Stimulated activated CD8-positive, alpha-beta memory T cell treated with anti-CD3 and anti-CD28 coated beads, Interleukin-4, amount 100 ng/mL, for 24 hours (primary cell): ENCODE measurements at places on chromosomes 3 and 15.

- DNase-seq, result no peak
Measured at GRCh38 chr3:129673012-129673411, 66.5 kb upstream of the PLXND1 start.

DNA sequence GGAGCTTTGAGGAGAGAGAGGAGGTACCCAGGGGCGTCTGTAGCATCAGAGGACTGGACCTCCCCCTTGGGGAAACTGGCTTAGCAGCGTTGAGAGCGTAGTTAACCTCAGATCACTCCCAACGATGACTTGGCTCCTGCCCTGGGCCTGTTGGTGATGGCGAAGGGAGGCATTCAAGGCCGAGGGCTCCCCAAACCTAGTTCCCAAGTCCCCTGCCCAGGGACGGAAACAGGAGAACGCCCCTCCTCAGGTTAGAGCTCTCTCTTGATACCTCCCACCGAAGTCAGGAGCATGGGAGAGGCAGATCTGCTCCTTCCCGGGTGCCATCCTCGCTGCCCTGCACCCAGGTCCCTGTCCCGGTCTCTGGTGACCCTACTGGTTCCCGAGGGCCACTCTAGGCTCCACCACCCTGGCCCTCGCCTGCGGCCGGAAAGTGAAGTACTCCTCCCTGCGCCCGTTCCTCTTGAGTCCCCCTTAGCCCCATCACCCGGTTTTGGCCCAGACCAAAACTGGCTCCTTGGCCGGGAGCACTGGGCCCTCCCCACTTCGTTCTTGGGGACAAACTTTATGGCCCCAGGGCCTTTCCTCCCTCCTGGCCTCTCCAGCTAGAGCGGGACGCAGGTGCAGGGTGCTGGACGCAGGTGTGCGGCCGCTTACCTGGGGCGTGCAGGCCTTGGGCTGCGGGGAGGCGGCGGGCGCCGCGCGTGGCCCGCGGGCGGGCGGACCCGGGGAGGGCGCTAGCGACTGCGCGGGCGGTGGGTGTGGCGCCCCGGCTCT, 2.6 kb upstream of the SKOR1 start:
- no peak for DNase-seq

- DNase-seq, result no peak
Measured at GRCh38 chr3:54138937-54139547, 16.7 kb downstream of the CACNA2D3 start.

GRCh38 chr15:70437089-70437488, 326.3 kb downstream of the UACA start:
- no peak for DNase-seq

GRCh38 chr3:120496278-120497002, 45.6 kb upstream of the FSTL1 start:
- DNase-seq, result no peak

DNA sequence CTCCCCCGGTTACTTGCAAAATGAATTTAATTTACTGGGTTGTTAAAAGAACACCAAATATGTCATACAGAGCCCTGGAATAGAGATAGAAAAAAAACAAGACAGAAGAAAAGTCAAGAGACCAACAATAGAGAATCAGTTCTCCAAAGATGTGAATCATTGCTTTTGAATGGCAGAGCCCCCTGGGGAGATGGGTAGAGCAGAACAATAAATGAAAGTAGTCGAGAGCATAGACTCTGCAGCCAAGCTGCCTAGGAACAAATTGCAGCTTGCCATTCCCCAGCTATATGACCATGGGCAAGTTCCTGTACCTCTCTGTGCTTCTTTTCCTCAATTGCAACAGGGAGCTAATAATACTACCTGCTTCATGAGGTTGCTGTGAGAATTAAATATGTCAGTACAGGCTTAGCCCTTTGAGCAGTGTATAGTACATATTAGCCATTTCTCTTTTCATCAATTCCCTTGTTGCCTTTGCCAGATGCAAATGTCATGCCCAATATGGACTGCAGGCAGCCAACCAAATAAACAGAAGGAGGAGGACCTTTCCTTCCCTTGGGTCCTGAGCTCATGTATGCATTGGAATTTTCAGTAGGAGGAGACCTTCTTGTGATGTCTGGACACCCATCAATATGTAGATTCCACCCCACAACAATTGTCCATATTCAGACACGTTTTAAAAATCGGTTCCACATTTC, 25.0 kb upstream of the BFSP2 start:
- no peak for DNase-seq

DNA sequence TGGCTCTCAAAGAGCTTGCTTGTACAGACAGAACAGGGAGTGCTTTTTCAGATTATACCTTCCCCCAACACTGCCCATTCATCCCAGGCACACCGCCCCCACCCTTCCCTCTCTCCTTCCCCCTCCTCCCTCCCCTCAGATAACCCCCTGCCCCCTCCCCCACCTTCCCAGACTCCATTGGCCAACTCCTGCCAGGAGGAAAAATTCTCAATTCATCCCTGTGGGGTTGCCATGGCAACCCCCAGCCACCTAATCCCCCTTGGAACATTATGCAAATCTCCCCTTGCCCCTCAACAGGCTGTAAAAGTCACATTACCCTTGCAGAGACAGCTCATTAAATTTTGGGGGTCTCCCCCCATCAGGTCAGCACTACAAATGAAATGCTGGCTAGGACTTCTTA, 14.3 kb downstream of the TLE3 start:
- no peak for DNase-seq

- DNase-seq, result no peak
Measured at GRCh38 chr3:19888428-19889152, 45.4 kb downstream of the EFHB start.

- no peak for DNase-seq
Measured at GRCh38 chr3:159941038-159942000, 47.3 kb upstream of the IL12A start.

GRCh38 chr3:87173776-87174175, 53.3 kb upstream of the CHMP2B start:
- no peak for DNase-seq

- no peak for DNase-seq
Measured at GRCh38 chr3:41162541-41162940, 36.8 kb upstream of the CTNNB1 start.

DNA sequence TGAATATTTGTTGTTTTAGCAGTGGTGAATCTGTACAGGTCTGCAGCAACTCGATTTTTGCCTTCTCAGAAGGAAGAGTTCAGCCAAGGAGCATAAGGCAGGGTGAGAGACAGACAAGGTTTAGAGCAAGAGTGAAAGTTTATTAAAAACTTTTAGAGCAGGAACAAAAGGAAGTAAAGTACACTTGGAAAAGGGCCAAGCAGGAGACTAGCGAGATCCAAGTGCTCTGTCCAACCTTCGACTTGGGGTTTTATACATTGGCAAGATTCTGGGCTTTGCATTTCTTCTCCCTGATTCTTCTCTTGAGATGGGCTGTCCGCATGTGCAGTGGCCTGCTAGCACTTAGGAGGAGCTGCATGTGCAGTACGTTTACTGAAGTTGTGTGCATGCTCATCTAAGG, 46.7 kb upstream of the AADACL2 start:
- DNase-seq, result no peak

GRCh38 chr3:22729212-22729611, 473.9 kb upstream of the UBE2E2 start:
- DNase-seq, result no peak

GRCh38 chr3:38047896-38048295, 8.9 kb downstream of the DLEC1 start:
- DNase-seq, result no peak

- DNase-seq, result no peak
Measured at GRCh38 chr3:63338351-63338750, 60.2 kb downstream of the SYNPR start.
